Heart left ventricle (tissue), 16 donors: ENCODE measurements at places on chromosomes 12 and 14. TPM values are rescaled to one million over a fixed set of nuclear protein-coding genes. Genes with fewer than 3 reads are reported as not detected.

DNA sequence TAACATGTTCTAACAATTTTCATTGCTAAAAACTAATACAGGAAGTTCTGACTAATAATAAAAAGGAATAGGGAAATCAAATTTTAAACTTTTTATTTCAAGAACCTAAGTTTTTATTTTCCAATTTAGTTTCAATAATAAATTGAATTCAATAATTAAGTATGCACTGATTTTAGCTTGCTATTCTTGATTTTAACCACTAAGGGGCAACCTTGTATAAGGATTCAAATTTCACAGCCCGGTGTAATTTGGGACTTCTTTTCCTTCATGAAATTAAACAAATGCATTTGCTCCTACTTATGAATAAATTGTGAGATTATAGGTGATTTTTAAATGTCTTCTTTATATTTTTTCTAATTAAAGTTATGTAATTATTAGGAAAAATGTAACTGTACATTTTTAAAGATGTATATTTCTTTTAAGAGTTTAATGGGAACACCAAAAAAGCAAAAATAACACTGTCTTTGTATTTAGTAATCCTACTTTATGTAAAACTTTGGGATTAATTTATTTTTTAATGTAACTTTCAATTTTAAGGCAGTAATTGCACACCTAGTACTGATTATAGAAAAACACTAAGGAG is 241.4 kb upstream of the PDZRN4 start:
- no peak for DNase-seq
- H3K27ac ChIP-seq, result no peak overlapping the region
- no peaks in the 10 kb centered on the region for H3K36me3 ChIP-seq
- no peak overlapping the region for H3K4me3 ChIP-seq
- H3K4me1 ChIP-seq, result no peaks in the 10 kb centered on the region

- no peak overlapping the region for H3K4me3 ChIP-seq
- H3K27ac ChIP-seq, result no peak overlapping the region
- no peaks in the 10 kb centered on the region for H3K27me3 ChIP-seq
- no peaks in the 10 kb centered on the region for H3K36me3 ChIP-seq
- no peak for DNase-seq
These were observed 173.9 kb downstream of the TTC7B start for GRCh38 chr14:90642244-90642717.

- H3K36me3 ChIP-seq, result peaks cover 60% of the 10 kb centered on the region
- no peak overlapping the region for H3K4me3 ChIP-seq
- no peak overlapping the region for H3K27ac ChIP-seq
These were observed 10.2 kb downstream of the ERG28 start for GRCh38 chr14:75650253-75651058.

DNA sequence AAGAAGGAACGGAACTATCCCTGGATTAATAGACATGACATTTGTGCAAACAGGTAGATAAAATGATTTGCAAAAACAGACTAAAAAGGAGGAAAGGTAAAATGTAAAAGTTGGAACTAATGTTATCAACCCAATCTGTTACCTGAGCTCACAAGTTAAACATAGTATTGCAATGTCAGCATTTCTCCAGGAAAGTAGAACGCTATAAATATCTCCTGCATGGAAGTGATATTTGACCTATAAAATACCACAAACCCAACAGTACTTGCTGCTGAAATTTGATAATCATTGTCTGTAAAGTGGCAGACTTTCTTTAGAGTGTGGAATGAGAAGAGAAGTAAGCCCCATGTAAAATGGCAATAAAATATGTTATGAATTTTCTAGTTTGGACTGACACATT is 1435.7 kb downstream of the LRFN5 start:
- H3K27ac ChIP-seq, result no peak overlapping the region
- DNase-seq, result no peak
- no peaks in the 10 kb centered on the region for H3K4me1 ChIP-seq
- H3K27me3 ChIP-seq, result no peaks in the 10 kb centered on the region

DNA sequence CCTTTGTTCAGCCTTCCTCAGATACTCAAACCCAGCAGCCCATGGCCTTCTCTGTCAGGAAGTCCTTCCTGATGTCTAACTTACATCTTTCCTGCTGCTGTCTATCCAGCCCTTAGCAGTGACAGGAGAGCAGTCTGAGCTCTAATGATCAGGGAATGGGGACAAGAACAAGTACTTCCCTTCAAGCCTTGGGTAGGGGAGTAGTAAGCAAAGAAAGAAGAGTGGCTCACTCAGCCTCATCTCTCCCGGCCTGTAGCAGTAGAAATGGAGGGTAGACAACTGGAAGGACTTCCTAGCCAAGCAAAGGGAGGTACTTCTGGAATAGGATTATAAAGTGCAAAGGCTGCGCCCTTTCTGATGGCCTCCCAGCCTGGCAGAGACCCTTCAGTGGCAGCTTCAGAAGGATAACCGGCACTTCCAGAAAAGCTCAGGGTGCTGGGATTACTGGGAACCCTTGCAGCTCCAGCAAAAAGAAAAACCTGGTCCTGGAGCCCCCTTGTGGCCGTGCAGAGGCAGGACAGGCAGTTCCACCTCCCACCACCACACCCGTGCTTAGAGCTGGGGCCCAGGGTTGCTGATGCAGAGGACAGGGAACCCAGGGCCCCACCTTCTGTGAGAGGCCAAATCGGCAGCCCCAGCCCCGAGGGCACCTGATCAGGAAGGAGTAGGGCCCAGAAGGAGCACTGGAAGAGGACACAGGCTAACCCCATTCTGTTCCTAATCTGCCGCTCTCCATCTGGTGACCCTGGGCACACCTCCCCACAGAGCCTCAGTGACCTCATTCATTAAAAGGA is 12.4 kb upstream of the SMUG1 start:
- DNase-seq, result peak; percentile 50
- peaks cover 35% of the 10 kb centered on the region for H3K27me3 ChIP-seq
- no peak overlapping the region for H3K27ac ChIP-seq
- H3K36me3 ChIP-seq, result no peaks in the 10 kb centered on the region
- no peaks in the 10 kb centered on the region for H3K4me1 ChIP-seq

GRCh38 chr14:24145690-24146452 is 539 bp downstream of the PSME2 start:
- no peaks in the 10 kb centered on the region for H3K36me3 ChIP-seq
- H3K27me3 ChIP-seq, result no peaks in the 10 kb centered on the region
- H3K4me1 ChIP-seq, result peaks cover 6% of the 10 kb centered on the region
- DNase-seq, result no peak

GRCh38 chr12:12323591-12323990 is 26.5 kb downstream of the MANSC1 start:
- H3K27me3 ChIP-seq, result no peaks in the 10 kb centered on the region
- no peak overlapping the region for H3K4me3 ChIP-seq
- H3K27ac ChIP-seq, result no peak overlapping the region
- DNase-seq, result no peak
- no peaks in the 10 kb centered on the region for H3K36me3 ChIP-seq
- H3K4me1 ChIP-seq, result no peaks in the 10 kb centered on the region

- peak overlapping the region; percentile 98 for H3K27ac ChIP-seq
- peak overlapping the region; percentile 83 for H3K4me3 ChIP-seq
- no peak for DNase-seq
- no peaks in the 10 kb centered on the region for H3K36me3 ChIP-seq
- peaks cover 26% of the 10 kb centered on the region for H3K4me1 ChIP-seq
- H3K27me3 ChIP-seq, result no peaks in the 10 kb centered on the region
These were observed 1.6 kb downstream of the MARK3 start for GRCh38 chr14:103386713-103387329.

DNA sequence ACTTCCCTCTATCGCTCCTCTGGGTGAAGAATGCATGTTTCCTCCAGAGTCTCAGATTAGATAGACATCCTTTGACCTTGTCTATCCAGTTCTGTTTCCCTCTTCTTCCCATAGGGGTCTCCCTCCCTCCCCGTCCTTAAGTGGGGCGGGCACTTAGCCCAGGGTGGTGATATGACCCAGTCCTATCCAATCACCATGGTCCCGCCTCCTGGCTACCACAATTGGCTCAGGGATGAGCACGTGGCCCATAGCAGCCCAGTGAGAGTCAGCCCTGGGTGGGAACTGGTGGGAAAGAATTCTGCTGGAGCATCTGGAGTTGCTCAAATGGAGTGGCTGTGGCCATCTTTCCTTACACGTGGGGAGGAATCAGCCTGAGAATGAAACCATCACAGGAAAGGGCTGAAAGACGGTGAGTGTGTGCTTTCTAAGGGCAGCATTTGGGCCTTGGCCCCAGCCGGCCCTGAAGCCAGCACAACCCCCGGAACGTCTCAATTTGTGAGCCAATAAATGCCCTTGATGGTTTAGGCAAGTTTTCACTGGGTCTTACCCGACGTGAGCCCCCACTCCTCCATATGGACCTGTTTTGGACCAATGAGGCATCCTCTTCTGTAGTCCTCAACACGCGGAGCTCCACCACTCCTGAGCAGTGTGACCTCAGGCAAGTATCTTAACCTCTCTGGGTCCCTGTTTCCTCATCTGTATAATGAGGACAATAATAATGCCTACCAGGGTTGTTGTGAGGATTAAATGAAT is 14.4 kb upstream of the MLXIP start:
- H3K4me3 ChIP-seq, result no peak overlapping the region
- peak; percentile 91 for DNase-seq
- peaks cover 18% of the 10 kb centered on the region for H3K4me1 ChIP-seq

DNA sequence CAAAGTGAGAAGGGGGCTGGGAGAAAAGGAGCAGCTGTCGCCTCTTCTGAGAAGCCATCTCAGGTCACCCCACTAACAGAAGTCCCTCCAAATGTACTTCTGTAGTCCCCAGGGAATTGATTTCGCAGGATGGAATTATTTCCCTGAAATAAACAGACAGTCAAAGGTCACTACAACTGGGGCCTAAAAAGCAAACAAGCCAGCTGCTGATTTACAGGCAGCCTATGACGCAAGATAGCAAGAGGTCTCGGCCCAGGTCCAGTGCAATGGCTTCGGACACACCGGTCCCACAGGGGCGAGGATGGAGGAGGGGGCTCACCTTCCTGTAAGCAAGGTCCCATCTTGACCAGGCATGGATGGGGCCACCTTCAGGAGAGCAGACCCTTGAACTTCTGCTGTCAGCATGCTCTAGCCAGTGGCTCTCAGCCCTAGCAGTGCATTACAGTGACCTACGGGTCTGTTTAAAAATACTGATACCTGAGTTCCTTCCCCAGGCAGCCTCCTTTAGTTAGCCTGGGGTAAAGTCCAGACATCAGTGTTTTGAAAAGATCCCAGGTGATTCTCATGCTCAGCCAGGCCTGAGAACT is 18.1 kb downstream of the NUAK1 start:
- peaks cover 100% of the 10 kb centered on the region for H3K4me1 ChIP-seq
- DNase-seq, result peak; percentile 68
- H3K27me3 ChIP-seq, result no peaks in the 10 kb centered on the region
- no peaks in the 10 kb centered on the region for H3K36me3 ChIP-seq
- H3K4me3 ChIP-seq, result no peak overlapping the region
- H3K27ac ChIP-seq, result peak overlapping the region; percentile 87

- H3K4me3 ChIP-seq, result no peak overlapping the region
- H3K27me3 ChIP-seq, result no peaks in the 10 kb centered on the region
- no peak for DNase-seq
- no peaks in the 10 kb centered on the region for H3K36me3 ChIP-seq
- H3K4me1 ChIP-seq, result no peaks in the 10 kb centered on the region
- H3K27ac ChIP-seq, result no peak overlapping the region
These were observed 284.4 kb downstream of the MDGA2 start for GRCh38 chr14:47390831-47391504.

GRCh38 chr12:76420222-76420621 is 72.0 kb upstream of the BBS10 start:
- H3K4me3 ChIP-seq, result no peak overlapping the region
- H3K36me3 ChIP-seq, result no peaks in the 10 kb centered on the region
- DNase-seq, result no peak

- no peaks in the 10 kb centered on the region for H3K36me3 ChIP-seq
- no peaks in the 10 kb centered on the region for H3K27me3 ChIP-seq
- no peak overlapping the region for H3K27ac ChIP-seq
- no peak overlapping the region for H3K4me3 ChIP-seq
- DNase-seq, result no peak
- no peaks in the 10 kb centered on the region for H3K4me1 ChIP-seq
These were observed 616.6 kb downstream of the SLC16A7 start for GRCh38 chr12:60212159-60213000.

The ADAM21 gene
- 0.11 TPM for total RNA-seq

The IQSEC3 gene
- 1.5 TPM for total RNA-seq

The PMCH gene
- total RNA-seq, result not detected

The TMEM132D gene
- total RNA-seq, result not detected

The KRT79 gene
- not detected for total RNA-seq

The VDR gene
- total RNA-seq, result 1.4 TPM

The SLC24A4 gene
- total RNA-seq, result 0.61 TPM

The TRMT61A gene
- total RNA-seq, result 6.0 TPM

The PSMC6 gene
- total RNA-seq, result 90.7 TPM
